ENCODE measurements at places on chromosomes 1 and 21.

GRCh38 chr1:156012051-156012817 lies 8.5 kb downstream of the SSR2 start:
- no peak for DNase-seq

DNA sequence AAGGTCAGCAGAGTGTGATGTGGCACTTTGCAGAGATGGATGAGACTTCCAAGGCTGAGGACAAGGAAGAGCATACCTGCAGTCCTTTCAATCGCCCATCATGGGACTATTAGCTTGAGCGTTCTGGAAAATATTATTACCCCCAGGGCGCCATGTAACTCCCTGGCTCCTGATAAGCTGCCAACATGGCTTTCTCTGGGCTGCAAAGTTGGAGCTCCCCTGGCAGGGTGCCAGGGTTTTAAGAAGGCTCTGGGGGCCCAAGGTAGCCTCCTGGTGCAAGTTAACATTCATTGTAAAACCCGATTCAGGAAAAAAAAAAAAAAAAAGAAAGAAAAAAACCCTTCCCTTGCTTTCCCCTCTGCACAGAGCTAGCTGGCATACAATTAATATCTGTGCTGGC lies 196.7 kb downstream of the PBX1 start:
- no peak for DNase-seq

DNA sequence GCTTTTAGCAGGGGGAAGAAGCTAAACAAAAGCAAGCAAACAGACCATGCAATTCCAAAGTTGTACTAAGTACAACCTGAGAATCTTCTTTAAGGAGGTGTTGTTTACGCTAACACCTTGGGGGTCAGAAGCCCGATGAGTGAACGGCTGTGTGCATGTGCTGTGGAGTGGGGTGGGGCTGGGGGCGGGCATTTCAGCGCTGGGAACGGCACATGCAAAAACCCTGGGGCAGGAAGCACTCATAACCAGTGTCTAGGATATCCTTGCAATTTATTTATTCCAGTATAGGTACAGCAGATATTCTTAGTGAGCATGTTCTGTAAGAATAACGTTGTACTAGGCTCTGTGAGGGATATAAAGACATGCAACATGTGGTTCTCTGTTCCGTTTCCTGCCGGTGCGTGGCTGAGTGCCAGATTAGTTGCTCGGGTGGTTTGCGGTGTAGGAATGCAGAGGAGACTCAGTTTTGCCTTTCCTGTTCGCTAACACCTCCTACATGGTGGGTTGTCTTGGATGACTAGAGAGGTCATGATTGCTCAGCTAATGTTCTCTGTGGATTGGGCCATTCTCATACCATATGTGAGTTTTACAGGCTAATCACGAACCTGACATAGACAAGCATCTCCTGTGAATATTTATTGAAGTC lies 3.7 kb downstream of the FASLG start:
- peak; percentile 80 for DNase-seq

DNA sequence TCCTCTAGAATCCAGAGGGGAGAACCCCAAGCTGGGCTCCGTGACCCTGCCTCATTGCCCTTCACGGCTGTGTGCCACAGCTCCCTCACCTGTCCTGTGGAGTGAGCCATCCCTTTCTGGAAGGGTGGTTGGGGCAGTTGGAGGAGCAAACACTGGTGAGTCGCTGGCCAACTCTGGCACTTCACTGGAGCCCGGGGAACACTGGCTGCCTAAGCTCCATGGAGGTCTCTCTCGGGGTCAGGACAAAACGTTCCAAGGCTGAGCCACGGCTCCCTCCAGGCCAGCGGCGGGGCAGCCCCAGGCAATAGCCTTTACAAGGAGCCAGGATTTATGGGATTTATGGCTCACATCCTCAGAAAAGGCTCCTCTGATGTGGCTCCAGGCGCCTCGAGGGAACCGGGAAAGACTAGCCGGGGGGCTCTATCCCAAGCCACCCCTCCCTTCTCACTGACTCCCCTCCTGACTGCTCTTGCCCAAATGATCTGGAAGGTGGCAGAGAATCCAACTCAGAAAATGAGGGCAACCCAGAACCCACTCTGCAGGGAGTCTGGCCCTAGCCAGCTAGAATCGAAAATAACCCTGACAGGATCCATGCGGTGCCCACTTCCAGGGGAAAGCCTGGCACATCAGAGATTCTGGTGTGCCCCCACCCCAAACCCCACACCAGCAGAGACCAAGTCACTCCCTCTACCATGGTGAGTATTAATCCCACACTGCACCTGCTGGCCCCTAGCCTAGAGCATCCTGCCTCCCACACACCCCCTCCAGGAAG lies 75.2 kb downstream of the GLIS1 start:
- DNase-seq, result no peak

DNA sequence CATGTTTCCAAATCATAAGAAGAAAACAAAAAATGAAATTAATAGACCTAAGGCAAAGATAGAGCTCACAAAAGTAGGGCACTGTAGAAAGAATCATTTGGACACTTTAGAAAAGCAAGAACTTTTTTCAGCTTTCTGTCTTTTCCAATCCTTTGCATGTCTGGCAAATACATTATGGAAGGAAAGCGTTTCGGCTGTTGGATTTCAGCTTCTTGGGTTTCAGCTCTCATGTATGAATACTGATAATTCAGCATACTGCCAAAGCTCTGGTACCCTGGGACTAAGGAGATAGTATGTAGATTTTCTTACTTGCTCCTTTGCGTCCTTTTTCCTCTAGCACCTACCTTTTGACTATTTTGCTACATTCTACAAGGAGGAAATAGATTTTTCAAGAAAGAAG lies 375.9 kb downstream of the BRINP3 start:
- no peak for DNase-seq

DNA sequence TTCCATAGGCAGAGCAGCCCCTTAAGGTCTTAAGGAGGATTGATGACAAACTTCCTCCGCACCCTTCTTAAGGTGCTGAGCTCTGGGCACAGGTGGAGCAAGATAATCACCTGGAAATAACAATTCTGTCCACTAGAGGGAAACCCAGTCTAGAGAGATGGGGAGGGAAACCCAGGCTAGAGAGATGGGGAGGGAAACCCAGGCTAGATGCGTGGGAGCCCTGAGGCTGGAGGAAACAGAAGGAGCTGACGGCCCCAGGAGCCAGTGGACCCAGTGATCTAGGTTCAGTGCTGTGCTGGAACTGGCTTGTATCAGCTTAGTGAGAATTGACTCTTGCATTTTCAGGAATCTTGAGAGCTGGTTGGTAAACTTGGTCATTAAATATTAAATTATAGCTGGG lies 17.8 kb upstream of the MYCL start:
- DNase-seq, result no peak

DNA sequence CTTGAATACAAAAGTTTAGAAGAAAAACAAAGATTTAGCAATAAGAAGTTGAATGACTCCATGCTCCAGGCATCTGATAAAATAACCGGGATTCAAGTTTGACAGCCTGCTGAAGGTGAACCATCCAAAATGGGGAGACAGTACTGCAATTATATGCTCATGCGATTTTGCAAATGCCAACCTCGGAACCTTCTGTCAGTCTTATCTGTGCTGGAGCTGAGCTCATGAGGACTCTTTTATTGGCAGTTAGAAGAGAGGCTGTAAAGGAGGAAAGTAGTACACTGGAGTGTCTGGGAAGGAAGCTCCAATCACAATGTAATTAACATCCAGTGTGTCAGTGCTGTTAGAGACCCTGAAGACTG lies 170.0 kb downstream of the GALNT2 start:
- DNase-seq, result no peak

DNA sequence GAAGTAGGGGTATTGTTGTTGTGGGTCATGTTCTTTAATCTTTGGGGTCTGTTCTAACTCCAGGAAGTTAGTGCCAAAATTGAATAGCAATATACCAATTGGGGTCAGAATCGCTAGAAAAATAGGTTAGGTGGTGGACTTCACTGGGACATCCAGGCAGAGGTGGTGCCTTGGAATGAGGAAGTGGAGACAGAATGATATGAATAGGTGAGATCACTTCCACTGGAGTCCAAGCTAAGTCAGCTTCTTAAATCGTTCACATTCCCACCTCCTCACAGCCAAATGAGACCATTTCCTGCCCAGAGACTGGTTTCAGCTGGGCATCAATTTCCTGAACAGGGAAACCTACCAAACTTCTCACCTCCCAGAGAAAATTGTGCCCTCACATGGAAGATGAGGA lies 137.8 kb upstream of the RAB4A start:
- no peak for DNase-seq

- DNase-seq, result no peak
Observed at GRCh38 chr1:59885160-59885832, 41.3 kb downstream of the CYP2J2 start.

- DNase-seq, result no peak
Observed at GRCh38 chr1:195415584-195415983, 1192.7 kb downstream of the KCNT2 start.

DNA sequence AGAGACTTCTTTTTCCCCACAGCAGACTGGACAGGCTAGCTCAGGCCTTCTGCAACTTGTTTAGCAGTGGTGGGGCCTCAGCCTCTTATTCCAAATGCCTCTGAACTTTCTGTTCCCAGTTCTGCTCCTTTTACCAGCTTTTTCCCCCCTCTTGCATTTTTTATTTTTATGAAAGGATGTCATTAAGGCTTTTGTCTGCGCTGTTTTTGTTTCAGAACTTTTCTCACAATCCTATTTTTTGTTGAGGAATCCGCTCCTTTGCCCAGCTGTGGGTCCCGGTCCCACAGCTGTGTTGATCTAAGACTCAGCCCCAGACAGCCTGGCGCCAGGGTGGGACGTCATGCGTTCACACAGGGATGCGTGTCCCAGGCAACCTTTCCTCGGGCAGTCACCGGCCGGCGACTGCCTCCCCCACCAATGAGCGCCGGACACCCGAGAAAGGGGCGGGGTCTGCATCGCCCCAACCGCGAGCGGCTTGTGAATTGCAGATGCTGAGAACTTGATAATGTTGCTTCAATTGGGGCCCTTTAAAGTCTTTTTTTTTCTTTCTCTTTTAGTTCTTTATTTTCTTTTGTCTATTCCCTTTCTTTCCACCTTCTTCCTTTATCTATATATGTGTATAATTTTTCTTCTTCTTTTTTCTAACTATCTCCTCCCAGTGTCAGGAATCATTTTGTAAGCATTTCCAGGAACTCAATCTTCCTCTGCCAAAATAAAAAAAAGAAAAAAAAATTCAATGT lies 3.0 kb upstream of the ID3 start:
- DNase-seq, result peak; percentile 98

GRCh38 chr1:110668549-110668948 lies 6.2 kb downstream of the KCNA3 start:
- DNase-seq, result no peak

DNA sequence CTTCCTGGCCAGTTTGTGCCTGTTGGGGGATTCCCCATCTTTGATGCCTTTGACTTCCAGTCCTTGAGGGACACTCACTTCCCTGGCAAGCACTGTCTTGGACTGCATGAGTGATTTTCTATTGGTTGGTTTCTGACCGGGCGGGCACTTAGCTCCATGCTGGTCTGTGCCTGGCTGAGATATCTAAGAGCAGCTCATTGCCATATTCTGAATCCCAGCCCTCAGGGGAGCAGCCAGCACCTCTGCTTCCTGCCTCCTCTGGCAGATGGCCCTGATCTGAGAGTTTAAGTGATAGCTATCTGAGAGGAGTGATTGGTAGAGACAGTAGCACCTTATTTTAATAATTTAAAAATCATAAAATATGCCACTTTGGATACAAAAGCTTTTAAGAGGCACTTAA lies 52.5 kb downstream of the DISC1 start:
- no peak for DNase-seq

DNA sequence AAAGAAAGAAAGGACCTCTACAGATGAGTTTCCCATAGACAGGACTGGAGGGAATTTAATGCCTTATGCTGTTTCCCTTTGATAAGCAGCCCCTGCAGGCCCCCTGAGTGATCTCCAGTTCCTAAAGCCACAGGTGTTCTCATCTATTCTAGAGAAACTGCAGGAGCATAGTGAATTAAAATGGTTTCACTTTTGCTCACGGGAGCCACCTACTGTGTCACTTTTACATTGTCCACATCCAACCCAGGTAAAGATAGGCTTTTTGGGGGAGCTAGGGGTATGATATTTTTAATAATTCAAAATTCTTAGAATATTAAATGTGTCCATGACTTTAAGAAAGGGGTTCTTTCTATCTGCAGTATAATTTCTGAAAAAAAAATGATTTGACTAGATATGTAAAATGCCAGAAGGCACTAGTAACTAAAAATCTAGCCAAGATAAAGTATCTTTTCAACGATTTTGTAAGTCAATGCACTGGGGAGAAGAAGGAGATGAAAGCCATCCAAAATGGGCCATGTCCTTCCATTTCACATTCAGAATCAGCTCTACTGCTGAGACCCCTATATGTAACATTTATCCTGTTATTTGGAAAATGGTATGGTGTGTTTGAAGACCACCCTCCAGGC lies 267.3 kb upstream of the DUSP10 start:
- DNase-seq, result no peak
